T-cell (primary cell): ENCODE measurements at places on chromosomes 3 and 15. TPM values are rescaled to one million over a fixed set of nuclear protein-coding genes. Genes with fewer than 3 reads are reported as not detected.

DNA sequence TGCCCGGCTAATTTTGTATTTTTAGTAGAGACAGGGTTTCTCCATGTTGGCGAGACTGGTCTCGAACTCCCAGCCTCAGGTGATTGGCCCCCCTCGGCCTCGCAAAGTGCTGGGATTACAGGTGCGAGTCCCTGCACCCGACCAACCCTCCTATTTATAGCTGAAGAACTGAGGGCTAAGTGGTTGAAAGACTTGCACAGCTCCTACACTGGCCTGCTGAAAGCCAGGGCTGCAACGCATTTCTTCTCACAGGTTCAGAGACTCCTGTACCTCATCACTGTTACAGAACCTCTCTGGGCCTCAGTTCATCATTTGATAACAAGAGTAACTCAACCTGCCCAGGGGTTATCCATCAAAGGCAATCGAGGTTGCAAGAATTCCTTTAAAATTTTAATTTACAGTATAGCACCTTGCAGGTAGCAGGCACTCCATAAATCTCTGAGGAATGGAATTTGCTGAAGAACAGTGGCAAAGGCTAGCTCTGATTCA, 626.5 kb upstream of the TBL1XR1 start:
- no peak for DNase-seq

The FSIP1 gene
- total RNA-seq, result 1.0 TPM

The VGLL4 gene
- 33.4 TPM for total RNA-seq

- peak; percentile 30 for DNase-seq
Observed at GRCh38 chr3:12999147-13000140, 73.8 kb downstream of the IQSEC1 start.

- DNase-seq, result no peak
Observed at GRCh38 chr3:62876064-62876463, 848 bp upstream of the CADPS start.

The NPAP1 gene
- total RNA-seq, result not detected

- no peak for DNase-seq
Observed at GRCh38 chr3:131620977-131621376, 118.2 kb upstream of the MRPL3 start.

- DNase-seq, result no peak
Observed at GRCh38 chr15:100818927-100819326, 60.7 kb upstream of the ALDH1A3 start.

DNA sequence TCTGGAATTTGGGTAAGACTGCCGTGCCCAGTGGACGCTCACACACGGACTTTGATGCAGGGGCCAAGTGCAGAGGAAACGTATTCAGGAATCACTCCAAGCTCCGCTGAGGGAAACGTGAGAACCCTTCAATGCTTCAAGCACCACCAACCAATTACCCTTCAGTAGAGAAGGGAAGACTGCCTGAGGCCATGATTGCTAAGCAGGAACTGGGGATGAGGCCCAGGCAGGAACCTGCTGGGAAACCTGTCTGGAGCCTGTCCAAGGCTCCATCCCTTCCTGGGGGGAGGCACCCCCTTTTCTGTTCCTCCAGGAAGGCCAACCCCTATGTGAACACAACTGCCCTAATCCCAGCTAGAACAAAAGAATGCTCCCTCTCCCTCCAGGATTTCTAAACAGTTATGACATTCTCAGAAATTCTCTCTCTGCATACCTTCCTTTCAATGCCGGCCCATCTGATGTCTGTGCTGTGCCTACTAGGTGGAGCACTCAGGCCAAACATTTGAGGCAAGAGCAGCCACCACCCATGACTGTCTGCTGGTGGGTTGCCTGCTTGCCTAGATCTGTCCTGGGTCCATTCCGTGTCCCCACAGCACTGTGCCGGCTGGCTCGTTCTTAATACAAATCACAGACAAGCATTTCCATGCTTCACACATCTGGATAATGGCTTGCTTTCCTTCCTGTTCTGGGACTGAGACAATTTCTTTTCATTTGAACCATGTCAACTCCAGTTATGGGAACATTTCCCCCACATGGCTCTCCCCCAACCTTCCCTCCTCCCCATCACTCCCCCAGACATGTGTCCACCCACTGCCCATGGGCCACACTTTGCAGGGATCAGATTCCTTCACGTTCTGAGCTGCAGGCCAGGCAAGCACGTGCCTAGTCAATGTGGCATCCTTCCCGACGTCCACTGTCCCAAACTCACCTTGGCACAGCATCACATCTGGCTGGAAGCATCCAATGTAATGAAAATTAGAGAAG, 149.4 kb downstream of the ADAMTS17 start:
- no peak for DNase-seq

DNA sequence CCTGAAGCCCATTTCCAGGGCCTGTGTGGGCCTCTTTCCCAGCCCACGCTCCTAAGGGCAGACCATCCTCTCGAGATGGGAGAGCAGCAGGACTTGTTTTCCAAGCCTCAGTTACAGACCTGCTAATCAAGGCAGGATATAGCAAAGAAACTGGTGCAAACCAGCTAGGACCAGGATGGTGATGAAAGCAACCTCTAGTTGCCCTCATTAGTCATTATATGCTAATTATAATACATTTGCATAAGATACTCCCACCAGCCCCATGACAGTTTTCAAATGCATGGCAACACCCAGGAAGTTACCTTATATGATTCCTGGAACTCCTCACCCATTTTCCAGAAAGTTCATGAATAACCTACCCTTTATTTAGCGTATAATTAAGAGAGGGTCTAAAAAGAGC, 34.4 kb upstream of the TRH start:
- DNase-seq, result no peak

The A4GNT gene
- total RNA-seq, result not detected

The GOLGA6L22 gene
- not detected for total RNA-seq

The NOX5 gene
- not detected for total RNA-seq

The FBXW12 gene
- not detected for total RNA-seq

DNA sequence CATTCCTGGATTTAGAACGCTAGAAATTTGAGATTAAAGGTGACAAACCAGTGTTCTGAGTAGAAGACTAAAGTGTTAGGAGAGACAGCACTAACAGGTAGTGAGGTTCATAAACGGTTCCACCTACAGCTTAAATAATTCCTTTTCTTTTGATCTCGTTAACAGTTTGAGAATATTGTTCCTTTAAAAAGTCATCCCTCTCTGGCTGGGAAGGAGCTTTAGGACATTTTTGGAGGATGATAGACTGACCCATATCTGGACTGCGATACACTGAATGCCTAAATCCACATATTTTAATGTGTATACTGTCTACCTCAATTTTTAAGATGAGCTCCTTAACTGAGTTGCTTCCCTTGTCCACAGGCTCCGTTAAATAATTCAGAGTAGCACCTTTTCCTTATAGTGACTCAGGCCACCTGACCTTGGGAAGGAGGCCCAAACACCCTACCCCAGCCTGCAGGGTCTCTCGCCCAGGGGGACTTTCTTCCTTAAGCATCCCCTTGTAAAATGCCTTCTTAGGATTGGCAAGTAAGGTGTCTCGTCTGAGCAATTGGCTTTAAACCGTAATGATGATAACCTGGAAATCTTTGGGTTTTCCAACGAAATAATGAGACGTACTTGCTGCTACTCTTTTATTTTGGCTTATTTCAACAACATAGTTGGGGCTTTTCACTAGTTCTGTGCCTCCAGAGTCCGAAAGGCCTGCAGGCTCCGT, 3.3 kb downstream of the TRIM71 start:
- DNase-seq, result no peak

DNA sequence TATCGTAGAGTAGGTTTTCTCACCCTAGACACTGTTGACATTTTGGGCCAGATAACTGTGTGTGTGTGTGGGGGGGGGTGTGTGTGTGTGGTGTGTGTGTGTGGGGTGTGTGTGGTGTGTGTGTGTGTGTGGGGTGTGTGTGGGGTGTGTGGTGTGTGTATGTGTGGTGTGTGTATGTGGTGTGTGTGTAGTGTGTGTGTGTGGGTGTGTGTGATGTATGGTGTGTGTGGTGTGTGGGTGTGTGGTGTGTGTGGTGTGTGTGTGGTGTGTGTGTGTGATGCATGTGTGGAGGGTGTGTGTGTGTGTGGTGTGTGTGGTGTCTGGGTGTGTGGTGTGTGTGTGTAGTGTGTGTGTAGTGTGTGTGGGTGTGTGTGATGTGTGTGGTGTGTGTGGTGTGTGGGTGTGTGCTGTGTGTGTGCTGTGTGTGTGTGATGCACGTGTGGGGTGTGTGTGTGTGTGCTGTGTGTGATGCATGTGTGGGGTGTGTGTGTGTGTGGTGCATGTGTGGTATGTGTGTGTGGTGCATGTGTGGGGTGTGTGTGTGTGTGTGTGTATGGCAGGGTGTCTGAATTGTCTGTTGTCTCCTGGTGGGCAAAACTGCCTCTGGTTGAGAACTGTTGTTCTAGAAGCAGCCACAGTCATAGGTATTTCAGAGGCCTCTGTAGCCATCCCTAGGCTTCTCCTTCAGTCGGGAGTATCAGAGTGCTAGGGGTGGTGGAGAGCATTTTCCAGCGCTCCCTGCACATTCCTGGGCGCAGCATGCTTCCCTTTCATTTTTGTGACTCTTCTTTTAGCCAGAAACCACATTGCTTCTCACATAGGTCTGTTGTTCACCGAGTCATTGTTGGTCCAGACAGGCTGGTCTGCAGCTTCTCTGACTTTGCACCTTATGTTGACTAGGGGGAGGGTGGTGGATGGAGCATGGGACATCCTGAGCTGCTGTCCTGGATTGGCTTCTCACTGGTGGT, 84.4 kb downstream of the THSD4 start:
- DNase-seq, result no peak

- DNase-seq, result no peak
Observed at GRCh38 chr3:189557824-189558223, 73.4 kb upstream of the TP63 start.

DNA sequence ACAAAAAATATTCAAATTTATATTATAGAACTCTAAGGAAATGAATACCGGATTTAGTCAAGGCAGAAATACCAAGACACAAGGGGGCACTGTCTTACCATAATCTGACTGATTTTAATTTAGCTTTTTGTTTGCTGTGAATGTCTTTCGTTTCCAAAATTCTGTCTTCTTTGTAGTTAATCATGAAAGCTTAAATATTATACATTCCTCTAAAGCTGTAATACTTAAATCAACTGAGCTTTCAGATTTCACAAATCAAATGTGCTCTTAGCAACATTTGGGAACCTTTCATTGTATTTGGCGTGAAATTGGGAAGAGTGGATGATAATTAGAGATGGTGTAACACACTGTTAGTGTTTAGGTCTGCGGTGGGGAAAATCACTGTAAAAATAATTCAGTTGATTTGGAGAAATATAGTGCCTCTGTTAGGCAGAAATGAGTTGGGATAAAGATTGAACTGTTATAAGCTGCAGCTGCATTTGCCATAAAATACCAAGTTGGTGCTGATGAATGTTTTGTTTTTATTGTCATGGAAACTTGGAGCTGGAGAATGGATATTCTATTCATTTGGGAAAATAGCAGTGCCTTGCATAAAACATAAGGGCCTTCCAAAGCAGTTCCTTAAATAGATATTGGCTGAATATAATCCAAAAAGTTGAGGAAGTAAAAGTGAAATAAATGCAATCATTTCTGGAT, 228.2 kb downstream of the TCF12 start:
- DNase-seq, result no peak

The PTH1R gene
- total RNA-seq, result 0.32 TPM

- DNase-seq, result no peak
Observed at GRCh38 chr3:10764259-10765051, 51.6 kb upstream of the SLC6A11 start.

The TRIM42 gene
- not detected for total RNA-seq

DNA sequence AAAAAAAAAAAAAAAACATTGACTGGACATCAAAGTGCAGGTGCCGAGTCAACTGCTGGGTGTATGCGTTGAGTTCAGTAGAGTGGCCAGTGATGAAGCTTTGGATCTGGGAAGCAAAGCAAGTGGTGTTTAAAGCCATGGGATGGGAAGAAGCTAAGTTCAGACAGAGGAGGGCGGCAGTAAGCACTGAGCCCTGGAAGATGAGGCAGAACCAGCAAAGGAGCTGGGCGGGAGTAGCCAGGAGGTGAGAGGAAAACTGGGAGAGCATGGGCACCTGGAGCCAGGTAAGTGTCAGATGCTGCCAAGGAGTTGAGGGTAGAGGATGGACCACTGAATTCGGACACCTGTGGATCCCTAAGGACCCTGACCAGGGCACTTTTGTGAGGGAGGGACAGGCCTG, 11.4 kb upstream of the GNAI2 start:
- DNase-seq, result no peak

The RAB6B gene
- 0.59 TPM for total RNA-seq

DNA sequence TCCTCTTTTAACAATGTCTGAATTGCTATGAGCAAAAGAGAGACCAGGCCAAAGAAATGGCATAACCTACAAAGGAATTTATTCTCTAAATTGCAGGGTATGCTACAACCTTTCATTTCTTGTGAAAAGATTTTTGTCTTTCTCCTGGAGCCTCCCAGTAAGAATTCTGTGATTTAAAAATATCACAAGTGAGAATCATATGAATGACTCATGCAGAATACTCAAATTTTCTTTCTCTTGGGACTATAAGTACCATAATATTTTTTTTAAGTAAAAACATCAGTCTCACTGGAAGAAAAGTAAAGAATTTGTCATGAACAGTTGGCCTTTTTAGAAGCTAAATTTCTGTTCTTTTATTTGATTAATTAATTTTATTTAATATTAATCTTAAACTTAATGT, 26.3 kb downstream of the SYNPR start:
- no peak for DNase-seq
